ENCODE measurements at places on chromosomes 6 and 20.

GRCh38 chr6:82589509-82590206 lies 226.0 kb downstream of the TPBG start:
- peak; percentile 80 for DNase-seq

GRCh38 chr6:89299466-89299850 lies 15.6 kb downstream of the GABRR2 start:
- DNase-seq: no peak

DNA sequence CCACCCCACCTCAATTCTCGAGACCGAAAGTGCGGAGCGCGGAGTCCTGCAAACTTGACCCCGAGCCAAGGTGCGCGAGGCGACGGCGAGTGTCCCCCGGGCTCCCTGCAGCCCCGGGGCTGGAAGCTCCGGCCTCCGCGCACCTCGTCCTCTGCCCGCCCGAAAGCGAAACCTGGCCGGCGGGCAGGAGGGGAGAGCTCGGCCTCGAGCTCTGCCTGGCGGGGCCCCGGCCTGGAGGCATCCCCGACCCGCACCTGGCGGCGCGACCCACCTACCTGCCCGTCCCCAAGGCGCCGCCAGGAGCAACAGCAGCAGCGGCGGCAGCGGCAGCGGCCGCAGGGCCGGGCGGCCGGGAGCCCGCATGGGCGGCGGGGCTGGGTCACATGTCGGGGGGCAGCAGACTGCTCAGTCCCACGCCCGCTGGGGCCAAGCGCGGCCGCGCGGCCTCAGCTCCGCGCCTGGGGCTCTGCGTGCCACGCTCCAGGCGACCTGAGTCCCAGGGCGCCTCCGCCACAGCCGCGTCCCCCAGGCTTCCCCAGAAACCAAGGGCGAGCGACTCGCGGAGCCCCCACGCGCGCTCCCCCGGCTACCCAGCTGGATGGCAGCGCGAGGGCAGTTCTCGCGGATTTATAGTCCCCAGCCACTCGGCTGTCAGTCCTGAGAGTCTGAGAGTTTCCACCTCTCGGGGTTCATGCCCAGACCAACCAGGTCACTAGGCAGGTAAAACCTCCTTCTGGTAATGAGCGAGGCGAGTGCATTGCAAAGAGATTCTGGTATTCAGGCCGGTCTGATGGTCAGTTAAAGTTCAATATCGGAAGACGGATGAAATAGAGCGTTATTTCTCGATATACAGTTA lies at the start of gene IL20RA:
IL20RA (minus strand) TSS at position 600 of the 856 bp plus-strand sequence; CDS start at position 363, 237 bp downstream.
- no peak for DNase-seq

- DNase-seq: no peak
These were observed 23.9 kb downstream of the PPP1R16B start for GRCh38 chr20:38829296-38829875.

- no peak for DNase-seq
These were observed 38.7 kb downstream of the STK38 start for GRCh38 chr6:36508532-36508931.

DNA sequence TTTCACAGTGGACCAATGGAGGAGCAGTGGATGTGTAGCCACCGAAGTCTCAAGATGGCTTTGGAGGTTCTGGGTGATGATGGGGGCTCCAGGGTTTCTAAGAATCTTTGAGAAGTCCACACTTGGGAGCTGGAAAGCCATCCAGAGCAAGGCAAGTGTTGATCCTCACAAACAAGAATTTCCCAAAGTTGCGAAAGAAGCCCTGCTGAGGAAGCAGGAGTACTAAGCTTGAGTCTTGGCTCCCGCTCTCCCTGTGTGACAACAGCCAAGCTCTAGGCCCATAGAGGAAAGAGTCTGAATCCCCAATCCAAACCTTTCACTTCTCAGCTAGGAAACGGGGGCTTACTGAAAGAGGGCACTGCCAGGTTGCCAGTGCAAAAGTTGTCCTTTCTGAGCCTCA lies 106.0 kb downstream of the EDN3 start:
- DNase-seq: no peak

- DNase-seq: peak; percentile 21
These were observed 210.0 kb upstream of the SNX9 start for GRCh38 chr6:157613011-157613522.

- no peak for DNase-seq
These were observed 242.4 kb downstream of the OGFRL1 start for GRCh38 chr6:71531006-71531405.

DNA sequence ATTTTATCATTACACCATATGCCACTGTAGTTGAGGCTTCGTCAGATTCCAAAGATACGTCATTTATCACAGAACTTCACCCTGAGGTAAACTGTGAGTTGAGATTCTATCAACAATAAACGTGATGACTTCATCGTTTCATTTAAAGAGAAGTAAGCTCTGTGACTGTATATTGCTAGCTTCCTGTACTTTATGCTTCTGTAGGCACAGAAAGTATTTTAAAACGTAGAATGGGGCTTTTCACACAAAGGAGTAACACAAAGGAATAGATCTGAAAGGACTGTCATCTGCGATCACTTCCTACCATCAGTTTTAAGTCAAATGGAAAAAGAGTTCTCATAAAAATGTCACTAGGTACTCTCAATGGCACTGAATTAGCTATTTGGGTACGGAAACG lies 234.4 kb upstream of the MCHR2 start:
- no peak for DNase-seq

DNA sequence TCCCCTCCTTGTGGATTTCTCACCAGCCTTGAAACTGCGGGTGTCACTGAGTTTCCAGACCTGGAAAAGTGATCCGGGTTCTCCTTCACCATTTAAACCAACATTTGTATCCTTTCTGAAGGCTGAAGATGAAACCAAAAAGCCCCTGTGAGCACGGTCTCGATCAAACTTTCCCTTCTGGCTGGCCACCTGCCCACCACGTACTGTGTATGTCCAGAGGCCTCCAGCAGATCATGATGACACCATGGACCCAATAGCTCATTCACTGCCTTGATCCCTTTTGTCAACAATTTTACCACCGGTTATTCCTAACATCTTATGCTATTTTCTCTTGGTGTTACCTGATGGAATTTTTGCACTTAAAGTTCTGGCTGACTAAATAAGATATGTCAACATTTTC lies 15.6 kb downstream of the ULBP1 start:
- no peak for DNase-seq

GRCh38 chr20:3735768-3736167 lies 3.3 kb downstream of the HSPA12B start:
- DNase-seq: no peak

DNA sequence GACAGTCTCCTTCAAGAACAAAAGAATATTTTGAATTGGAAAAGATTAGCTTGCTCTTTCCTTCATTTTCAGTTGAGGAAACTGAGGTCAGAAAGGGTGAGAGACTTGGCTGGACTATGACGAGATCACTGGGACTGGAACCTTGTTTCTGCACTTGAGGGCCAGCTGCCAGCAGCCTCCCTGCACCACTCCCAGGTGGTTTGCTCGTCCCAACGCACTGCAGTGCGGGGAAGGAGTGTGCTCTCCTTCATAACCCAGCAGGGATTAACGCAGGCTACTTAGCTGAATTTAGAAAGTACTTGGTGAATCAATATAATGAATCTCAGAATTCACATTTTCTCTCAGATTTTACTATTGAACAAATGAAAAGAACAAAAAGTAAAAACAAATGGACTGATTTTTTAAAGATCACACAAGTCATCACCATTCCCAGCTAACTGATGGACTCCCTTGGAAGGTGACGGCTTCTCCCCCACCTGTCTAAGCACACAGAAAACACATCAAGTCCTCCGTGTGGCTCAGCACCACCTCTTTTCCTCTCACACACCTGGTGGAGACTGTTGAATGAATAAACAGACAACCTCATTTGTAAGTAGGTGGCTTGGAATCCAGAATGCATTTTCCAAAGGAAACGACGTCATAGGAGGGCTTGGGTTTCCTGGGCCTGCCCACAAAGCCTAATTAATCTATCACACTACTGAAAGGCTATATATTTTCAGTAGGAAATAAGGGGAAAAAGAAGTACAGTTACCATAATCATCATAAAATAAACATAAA lies 121.0 kb downstream of the QRSL1 start:
- DNase-seq: no peak

GRCh38 chr6:69337311-69337710 lies 459.5 kb downstream of the LMBRD1 start:
- DNase-seq: no peak

DNA sequence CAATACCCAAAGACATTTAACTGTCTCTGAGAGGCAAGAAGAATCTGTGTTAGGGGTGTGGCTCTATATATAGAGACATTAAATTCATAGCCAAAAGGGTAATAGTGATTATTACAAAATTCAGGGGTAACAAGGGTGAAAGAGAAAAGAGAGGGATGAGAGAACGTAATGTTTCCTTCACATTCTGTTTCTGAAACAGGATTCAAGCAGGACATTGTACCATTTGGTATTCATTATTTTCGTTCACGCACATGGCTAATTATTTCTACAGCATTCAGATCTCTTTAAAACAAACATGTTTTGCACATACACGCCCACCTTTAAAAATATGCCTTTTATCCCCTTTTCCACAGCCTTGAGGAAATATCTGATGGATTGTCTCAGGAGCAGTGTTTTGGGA lies 122.7 kb downstream of the GMPR start:
- DNase-seq: no peak
